Right ventricle myocardium superior (tissue), 1 donor: ENCODE measurements at places on chromosomes 6 and 20. TPM values are rescaled to one million over a fixed set of nuclear protein-coding genes. Genes with fewer than 3 reads are reported as not detected.

The PRRT1 gene
- 0.51 TPM for total RNA-seq

The RGS17 gene
- 0.05 TPM for total RNA-seq

The TXNDC5 gene
- total RNA-seq: 39.5 TPM

The LY6G6D gene
- total RNA-seq: not detected

The MYLK2 gene
- 0.19 TPM for total RNA-seq

The BPI gene
- total RNA-seq: 0.11 TPM

The LPIN3 gene
- 18.6 TPM for total RNA-seq

DNA sequence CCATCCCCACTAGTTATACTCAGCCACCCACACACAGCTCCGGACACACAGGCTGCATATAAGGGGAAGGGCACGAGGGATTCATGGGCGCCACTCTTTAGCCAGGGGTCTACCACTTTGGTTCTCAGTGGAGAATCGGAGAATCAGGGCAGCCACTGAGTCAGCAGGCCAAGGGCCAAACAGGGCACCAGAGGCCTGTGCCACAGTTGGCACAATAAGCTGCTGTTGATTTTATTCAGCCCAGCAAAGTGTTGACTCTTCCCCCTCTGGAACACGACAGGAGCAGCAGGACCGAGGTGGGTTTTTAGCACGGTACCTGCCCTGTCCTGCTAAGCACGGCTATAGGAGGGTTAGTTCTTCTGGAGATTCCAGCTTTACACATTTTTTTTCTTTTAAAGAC is 48.3 kb downstream of the GJA10 start:
- no peak for DNase-seq

- DNase-seq: no peak
These were observed 66.3 kb upstream of the FOXO3 start for GRCh38 chr6:108494434-108494833.

GRCh38 chr6:9936551-9936950 is 478.3 kb downstream of the TFAP2A start:
- DNase-seq: no peak

DNA sequence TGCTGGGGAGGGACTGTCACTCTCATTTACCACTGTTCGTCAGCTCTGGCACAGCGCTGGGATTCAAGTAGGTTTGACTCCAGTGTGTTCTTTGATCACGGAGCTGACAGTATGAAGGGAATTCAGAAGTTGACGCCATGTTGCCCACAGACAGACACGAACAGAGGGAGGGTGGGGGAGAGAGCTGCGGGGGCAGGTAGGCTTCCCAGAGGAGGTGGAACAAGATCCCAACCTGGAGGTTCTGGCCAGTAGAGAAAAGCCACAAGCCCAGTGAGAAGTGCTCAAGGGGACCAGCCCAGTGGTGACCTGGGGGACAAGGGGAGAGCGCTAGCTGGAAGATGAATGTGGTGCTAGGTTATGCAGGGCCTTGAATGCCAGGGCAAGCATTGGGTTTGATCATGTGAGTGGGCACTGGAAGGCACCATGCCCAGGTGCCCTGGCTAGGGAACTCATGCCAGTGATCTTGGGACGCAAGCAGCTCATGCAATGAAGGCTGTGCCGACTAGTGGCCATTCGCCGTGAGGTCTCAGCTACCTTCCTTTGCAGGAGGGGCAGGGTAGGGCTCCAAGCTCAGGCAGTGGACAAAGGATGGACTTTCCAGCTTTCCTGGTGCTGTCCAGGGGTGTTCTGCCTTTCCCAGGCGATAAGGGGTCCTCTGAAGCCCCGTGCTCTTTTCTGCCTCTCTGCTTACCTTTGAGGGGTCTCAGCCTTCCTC is 50.4 kb upstream of the APCDD1L start:
- no peak for DNase-seq

DNA sequence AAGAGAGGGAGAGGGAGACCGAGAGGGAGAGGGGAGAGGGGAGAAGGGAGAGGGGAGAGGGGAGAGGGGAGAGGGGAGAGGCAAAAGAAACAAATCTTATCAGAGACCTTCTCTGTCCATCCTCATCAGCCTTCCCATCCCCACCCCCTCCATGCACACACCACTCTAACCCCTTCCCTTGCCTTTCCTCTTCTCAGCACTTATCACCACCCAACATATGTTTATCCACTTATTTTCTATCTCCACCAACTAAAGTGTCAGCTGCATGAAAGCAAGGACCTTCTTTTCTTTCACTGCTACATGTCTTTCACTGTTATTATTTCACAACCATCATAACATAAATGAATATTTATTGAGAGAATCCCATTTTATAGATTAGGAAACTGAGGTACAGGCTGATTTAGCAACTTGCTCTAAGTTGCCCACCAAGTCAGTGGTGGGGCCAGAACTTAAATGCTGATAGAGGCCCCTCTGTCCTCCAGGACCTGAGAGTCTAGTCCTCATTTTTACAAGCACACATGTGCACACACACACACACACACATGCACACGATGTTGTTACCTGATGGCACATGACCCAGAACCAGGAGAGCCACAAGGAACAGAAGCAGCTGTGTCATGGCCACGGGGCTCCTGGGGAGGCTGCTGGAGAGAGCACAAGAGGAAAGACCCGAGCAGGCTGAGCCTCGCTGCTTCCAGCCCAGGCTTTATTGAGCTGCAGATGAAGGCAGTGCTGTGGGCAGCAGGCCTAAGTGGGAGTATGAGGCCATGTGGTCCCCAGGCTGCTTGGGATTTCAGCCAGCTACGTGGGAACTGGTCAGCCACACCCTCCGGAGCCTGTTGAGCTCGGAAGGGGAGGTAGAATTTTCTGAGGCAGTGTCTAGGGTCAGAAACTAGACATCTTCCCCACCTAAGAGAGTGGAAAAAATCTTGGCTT is 2.3 kb downstream of the DEFB124 start:
- peak; percentile 50 for DNase-seq

DNA sequence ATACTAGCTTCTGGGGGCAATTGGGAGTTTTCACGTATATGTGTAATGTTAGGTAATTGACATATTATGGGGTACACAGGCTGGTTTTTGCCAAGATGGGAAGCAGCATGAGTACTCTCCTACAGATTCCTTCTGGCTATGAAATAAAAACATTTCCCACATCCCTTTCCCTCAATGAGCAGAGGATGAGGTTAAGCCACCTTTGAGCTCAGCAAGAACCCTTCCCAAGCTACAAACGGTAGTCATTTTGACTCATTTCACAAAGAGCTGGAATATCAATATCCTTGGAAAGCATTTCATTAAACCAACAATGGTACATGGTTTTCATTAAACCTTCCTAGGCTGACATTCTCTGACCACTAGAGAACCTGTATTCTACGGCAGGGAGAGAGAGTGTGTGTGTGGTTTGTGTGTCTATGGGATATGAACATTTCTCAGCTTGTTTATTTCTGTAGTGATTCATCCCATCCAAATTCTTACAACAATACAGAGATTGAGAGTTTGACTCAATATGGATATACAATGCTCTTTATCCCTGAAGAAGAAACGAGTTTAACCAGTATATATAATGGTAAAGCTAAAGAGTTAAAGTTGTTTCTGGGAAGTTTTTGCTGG is 119.5 kb downstream of the ARHGAP18 start:
- no peak for DNase-seq

GRCh38 chr6:119791736-119792135 is 442.2 kb upstream of the MAN1A1 start:
- no peak for DNase-seq

DNA sequence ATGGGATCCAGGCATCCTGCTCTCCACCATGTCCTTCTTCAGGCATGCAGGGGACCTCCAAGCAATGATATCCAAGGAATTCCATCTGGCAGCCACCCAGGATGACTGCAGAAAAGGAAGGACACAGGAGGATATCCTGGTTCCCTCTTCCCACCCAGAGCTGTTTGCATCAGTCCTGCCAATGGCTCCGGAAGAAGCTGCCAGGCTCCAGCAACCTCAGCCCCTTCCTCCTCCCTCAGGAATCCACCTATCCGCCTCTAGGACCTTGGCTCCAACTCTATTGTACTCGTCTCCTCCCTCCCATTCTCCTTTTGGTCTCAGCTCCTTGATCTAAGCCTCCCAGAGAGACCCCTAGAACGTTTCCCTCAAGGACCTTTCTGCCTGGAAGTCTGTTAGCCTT is 733 bp upstream of the PSORS1C2 start:
- no peak for DNase-seq

- peak; percentile 22 for DNase-seq
These were observed 2.9 kb upstream of the CHRNA4 start for GRCh38 chr20:63363981-63364561.

DNA sequence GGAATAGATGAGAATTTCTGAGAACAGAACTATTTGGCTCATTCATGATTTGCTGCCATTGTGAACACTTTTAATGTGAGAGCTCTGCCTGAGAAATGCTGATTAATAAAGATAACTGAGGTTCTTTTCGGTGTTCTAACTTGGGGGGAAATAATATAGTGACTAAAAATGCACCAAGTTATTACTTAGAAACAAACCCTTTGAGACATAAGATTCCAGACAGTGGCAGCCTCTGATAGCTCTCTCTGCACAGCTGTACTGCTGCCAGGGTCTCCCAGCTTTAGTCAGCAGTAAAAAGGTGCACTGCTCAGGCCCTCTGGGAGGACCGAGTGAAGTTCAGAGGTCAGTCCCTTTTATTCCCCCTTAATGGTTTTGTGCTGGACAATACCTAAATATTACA is 2.5 kb upstream of the PRDM1 start:
- no peak for DNase-seq

DNA sequence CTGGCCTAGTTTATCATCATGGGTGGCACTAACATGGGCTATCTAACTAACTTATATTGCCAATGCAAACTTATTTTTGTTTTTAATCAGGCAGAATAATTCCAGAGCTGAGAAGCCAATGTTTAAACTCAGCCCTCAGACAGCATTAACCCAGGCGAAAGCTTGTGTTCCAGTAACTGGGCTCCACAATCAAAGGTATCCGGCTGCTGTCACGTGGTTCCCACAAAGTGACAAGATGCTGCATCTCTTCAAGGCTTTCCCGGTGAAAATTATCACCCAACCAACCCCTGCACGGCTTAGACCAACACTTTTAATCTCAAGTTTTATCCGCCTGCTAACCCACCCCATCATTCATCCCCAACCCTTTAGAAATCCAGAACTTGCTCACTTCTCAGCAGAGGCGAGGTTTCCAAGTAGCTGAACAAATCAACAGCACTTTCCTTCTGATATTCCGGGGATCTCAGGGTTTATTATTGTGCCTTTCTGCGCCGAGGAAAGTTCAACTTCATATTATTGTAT is 885 bp downstream of the MTCL3 start:
- DNase-seq: no peak

DNA sequence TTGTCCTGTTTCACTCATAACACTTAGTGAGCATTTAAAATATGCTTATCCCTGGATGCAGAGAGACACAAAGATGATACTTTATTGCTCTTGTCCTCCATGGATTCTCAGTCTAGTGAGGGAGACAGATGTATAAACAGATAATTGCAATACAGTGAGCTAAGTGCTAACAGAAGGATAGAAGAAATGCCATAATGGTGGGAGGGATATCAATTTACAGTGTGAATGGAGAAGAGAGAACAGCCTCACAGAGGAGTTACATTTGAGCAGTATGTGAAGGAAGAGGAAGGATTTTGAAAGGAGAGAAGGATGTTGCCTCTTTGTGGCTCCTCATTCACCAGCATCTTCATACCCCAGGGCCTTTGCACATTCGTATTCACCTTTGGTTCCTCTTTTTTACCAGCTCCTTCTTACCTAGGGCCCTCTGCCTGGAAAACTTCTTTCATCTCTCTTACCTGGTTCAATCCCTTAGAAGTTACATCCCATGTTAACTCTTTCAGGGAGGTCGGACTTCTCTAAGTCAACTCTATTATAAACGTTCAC is 341.7 kb downstream of the PRL start:
- DNase-seq: no peak

DNA sequence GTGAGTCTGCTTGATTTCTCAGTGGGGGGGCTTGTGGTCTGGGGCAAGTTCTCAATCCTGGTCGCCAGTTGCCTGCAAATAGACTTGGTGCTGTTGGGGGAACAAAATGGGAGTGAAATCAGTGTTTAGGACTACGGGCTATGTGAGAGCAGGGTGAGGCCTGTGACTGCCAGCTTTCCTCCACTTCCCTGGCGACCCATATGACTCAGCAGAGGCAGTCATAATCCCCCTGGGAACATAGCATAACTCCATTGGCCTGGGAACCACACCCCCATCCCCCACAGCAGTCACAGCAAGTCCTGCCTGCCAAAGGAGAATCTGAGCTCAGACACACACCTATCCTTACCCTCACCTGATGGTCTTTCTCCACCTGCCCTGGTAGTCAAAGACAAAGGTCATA is 387.9 kb downstream of the LMBRD1 start:
- no peak for DNase-seq

- no peak for DNase-seq
These were observed 90.6 kb downstream of the PSMB1 start for GRCh38 chr6:170462366-170463020.

- DNase-seq: peak; percentile 58
These were observed at the start of gene PPP1R14C for GRCh38 chr6:150142670-150143515. Gene PPP1R14C, plus strand, starts transcription at chr6:150143044. Its CDS starts 149 bp downstream, at chr6:150143193.

DNA sequence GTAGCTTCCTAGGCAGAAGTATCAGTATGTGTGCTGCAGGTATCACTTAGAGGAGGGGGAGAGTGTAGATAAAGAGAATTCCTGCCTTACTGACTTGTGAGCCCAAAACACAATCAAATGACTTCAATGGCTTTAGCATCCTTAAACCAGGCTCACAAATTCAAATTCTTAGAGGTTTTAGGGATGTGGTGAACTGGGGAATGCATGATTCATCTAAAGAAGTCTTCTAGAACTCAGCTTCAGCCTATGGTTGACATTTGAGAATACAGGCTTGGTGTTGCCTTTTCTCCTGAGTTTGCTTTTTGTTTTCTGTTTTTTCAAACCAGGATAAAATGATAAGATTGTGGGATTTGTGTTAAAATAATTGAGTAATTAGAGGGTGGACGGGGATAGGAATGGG is 14.4 kb downstream of the SNRPC start:
- DNase-seq: no peak

DNA sequence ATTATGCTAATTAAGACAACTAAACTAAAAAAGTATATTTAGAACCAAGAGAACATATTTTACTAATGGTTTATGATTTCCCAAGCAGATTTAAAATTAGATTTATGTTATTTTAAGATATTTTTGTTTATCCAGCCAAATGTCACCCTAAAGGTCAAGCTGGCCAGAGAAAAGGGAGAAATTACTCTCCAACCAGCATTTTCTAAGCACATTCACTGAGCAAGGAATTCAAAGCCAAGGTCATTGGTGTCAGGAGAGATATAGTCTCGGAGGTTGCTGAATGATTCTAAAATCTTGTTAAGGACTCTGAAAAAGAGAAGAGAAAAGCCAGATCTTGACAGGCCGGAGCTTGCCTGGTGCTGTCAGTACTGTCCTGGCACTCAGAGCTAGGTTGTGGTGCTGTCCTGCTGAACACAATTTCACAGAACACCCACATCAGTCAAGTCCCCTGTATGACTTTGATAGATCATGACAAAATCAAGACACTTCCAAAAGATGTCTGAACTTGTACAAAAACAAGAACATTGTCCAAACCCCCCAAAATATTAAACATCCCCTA is 222.3 kb upstream of the SMLR1 start:
- DNase-seq: no peak

- DNase-seq: no peak
These were observed 724.6 kb downstream of the UTRN start for GRCh38 chr6:145009711-145010110.
